Stimulated activated CD8-positive, alpha-beta memory T cell treated with anti-CD3 and anti-CD28 coated beads, Interleukin-7, amount 100 ng/mL, for 1 hour (primary cell): ENCODE measurements at places on chromosomes 1 and 21.
A peak's percentile ranks its signal among the peaks of the same experiment; 100 is the strongest.

GRCh38 chr1:19317126-19317910, 5.2 kb downstream of the SLC66A1 start:
- DNase-seq, result no peak

- DNase-seq, result no peak
Observed at GRCh38 chr1:179767996-179768395, 24.9 kb downstream of the FAM163A start.

GRCh38 chr1:237482777-237483176, 407.9 kb downstream of the ZP4 start:
- DNase-seq, result no peak

DNA sequence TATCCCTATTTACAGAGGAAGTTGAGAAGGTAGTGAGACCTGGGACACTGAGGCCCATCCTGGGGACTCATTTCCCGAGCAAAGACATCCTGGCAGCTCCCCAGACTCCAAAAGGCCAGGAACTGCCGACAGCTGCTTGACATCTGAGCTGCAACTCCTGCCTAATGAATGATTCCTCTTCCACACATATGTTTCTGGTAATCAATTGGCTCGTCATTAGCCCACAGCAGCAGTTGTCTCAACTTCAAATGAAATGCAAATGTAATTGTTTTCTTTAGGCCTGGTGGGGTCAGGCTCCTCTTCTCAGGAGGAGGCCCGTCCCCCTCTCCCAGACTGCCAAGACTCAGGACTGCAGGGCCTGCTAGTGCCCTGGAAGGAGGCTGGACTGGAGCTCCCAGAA, 61.8 kb upstream of the DISP3 start:
- DNase-seq, result no peak

DNA sequence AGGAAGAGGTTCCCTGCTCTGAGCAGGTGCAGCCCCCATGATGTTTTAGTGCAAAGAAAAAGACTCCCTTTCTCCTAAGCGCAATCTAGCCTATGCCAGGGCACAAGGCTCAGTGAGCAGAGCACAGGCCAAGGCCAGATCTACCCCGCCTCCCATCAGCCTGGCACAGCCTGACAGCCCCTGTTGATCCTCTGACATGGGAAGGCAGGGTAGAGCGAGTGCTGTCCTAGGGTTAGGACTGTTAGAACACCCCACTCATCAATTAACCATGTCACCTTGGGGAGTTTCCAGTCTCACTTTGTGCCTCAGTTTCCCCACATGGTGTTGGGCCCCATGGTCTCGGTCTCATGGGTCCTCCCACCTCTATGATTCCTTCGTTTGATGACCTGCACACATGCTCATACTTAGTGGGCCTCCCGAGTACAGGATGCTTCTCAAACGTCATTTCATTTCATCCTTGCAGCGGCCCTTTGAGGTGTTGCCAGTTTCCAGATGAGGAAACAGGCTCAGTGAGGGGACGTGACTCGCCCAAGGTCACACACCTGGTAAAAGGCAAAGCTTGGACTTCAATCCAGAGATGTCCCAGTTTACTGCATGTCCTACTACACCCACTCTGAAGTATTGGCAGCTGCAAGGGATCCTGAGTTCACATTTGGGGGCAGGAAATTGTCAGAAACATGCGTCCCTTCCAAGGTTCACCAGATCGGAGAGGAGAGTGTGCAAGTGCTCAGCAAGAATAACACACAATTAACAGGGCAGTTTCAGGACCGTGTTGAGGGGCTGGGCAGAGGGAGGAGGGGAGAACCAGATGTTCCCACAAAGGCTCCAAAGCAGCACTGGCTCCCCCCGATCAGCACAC, 213.3 kb downstream of the TRABD2B start:
- no peak for DNase-seq

GRCh38 chr1:28956038-28956464, 41.7 kb downstream of the EPB41 start:
- no peak for DNase-seq

DNA sequence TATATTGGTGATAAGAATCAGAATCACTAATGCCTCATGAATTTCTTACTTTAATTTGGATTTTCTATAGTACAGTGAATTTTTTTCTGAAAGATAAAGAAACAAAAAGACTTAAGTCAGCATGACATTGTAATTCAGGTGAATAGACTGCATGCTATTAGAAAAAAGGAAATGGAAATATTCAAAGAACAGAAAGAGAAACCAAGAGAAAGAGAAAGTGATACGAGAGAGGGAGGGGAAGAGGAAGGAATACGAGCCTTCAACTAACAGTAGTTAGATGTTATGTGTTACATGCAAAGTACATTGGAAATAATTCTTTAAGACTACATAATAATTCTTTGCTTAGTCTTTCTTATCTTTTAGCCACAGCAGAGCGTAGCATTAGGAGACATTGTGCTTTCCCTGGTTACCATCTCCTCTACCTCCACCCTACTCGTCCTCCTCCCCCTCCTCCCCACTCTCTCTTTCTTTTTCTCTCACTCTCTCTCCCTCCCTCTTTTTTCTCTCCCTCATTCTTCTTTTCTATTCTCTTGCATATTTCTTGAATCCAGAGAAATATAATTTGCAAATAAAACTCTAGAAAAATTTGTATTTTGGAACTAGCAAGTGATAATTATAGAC, 46.4 kb upstream of the ADGRL4 start:
- no peak for DNase-seq

DNA sequence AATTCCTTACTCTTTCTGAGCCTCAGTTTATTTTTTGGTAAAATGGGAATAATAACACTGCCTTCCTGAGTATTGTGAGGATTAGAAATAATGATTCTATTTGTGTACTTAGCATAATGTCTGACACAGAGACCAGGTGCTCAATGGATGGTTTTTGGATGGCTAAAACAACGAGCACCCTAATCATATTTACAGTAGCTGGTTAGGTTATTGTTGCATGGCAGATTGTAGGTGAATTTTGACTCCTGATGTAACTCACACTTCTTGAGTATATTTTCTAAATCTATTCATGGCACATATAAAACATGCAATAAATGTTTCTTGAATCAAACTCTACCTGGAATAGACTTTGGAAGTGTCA, 11.9 kb upstream of the DUSP10 start:
- DNase-seq, result no peak

DNA sequence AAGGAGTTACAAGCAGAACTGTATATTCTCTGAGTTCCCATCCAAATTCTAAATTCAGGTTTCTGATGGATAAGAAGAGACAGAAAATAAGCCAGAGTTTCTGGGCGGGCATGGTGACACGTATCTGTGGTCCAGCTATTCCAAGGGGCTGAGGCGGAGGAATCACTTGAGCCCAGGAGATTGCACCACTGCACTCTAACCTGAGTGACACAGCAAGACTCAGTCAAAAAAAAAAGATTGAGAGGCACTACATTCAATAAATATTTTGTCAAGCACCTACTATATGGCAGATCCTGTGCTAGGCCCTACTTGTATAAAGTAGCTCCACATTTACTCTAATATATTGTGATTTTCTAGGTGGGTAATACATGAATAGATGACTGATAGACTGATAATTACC, 6.4 kb upstream of the FRRS1 start:
- DNase-seq, result no peak

- DNase-seq, result no peak
Observed at GRCh38 chr21:44850208-44850800, 23.2 kb downstream of the PTTG1IP start.

DNA sequence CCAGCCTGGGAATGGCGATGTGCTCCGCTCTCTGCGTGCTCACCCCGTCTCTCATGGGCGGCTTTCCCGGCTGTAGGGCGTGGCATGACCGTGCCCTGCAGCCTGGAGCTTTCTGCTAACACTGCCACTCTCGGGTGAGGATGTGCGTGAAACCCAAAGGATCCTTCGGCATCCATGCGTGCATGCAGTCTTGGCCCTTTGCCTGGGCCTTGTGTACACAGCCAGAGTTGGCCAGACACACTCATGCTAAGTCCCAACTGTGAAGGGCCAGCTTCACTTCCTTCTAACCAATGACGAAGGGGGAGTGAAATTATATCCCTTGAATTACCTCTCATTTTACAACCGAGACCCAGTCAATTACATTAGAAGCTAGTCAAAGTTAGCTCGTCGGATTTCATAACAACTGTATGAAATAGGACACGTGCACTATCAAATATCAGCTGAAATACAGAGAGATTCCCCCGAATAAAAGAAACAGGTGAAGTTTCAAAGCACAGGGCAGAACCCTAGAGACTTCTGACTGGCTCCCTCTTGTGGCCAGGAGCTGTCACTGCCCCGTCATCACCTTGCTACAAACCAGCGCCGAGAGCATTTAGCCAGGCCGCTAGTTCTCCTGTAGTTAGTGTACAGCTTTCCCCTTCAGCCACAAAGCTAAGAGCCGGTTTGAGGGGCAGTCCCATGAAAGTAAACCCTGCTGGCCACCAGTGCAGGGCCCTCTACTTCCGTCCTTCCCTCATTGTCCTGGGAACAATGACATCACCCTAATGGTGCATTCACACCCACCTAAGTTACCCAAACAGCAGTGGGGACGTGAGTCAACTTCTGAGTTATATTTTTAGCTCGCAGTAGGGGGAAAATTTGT, 63.4 kb upstream of the COA6 start:
- peak; percentile 42 for DNase-seq
